ENCODE measurements at places on chromosomes 16 and 17.

DNA sequence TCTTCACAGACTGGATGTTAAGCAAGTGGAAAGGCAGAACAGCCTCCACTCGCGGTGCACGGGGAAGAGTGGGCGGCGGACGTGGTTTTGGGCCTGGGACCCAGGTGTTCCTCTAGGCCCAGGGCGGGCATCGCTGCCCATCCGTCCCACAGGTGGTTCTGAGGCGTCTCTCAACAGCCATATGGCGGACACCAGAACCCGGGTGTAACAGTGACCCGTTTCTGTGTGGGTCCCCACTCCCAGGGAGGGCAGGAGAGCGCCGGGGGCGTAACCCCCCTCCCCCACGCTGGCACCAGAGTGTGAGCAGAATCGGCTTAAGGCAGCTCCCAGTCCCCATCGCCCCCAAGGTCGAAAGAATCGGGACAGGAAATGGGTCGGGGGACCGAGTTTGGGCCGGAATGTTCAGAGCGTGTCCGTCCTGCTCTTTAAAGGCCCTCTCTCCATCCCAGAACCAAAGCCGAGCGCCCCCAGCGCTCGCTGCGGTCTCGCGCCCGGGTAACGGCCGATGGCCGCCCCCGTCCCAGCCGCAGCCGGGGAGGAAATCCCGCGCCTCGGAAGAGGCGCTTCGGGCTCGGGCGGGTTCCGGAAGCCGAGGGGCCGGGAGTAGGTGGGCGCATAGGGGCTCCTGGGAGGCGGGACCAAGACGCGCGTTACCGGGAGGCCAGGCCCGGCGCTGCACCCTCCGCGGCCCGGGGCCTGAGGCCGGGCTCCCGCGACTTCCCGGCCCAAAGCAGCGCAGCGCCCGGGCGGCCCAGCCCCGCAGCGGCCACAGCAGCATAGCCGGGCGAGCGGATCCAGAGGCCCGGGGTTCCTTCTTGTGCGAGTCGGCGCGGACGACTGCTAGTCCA is at the start of gene TK2:
TK2 (minus strand) TSS at position 839 of the 848 bp plus-strand sequence; CDS start at position 778, 61 bp downstream.
- DNase-seq = peak; percentile 41

DNA sequence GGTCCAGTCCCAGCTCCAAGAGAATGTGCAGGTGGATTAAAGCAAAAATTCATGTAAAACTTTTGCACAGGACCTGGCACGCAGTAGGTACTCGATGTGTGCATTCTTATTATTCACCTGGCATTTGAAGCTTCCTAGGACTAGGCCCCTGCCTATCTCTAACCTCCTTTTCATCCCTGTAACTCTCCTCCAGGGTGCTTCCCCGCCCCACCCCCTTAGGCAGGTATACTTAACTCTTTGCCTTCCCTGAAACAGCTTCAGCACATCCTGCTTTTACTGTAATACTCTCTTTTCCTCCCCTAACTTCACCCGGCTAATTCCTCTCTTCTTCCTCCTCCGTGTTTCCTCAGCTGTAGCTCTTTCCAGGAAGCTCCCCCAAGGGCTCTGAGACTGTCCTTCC is 54.8 kb downstream of the CDK5R1 start:
- no peak for DNase-seq

DNA sequence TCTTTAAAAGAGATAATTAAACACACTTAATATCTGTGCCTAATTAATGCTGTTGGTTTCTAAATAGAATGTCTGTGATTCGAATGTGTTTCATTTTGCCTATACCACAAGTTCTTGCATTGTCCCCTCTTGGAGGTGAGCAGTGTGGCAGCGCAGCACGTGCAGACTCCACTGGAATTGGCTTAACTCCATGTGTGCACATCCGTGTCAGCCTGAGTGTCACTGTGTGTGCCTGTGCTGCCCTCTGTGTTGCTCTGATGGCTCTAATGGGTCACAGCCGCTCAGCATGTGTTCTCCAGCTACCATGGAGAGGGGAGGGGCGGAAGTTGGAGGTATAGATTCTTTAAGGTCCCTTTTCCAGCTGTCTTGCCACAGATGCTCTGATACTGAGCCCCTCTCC is 226.6 kb downstream of the SPECC1 start:
- DNase-seq = no peak

DNA sequence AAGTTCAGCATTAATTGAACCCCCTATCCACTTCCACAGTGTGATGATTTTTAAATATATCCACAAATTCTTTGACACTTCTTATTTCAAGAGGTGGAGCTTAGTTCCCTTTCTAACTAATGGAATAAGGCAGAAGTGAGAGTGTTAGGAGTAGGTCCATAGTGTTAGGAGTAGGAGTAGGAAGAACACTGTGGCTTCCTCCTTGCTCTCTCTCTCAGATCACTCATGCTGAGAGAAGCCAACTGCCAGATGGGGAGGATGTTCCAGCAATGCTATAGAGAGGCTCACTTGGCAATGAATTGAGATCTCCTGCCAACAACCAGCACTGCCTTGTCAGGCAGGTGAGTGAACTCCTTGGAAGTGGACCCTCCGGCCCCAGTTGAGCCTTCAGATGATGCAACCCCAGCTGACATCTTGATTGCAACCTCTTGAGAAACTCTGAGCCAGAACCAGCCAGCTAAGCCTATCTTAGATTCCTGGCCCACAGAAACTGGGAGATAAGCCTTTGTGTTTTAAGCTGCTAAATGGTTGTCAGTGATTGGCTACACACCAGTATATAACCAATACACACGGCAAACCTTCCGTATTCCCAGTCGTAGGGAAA is 44.3 kb downstream of the SPECC1 start:
- no peak for DNase-seq

DNA sequence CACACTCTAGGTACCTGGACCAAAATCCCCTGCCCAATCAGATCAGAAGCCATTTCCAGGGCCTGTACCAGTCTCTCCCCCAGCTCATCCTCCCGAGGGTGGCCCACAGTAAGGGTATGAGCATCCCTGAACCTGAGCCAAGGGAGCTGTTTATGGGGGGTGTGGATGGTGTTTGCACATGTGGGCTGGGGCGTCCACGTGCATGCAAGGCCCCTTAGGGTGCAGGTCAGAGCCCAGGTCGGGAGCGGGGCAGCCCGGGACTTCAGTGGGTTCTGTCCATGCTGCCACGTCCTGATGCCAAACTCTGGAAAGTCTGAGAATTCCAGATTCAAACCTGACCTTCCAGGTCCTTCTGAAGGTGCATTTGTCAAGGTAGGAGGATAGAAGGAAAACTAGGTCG is 9.8 kb downstream of the MILR1 start:
- no peak for DNase-seq

GRCh38 chr16:31502981-31503380 is 5.2 kb downstream of the RUSF1 start:
- DNase-seq = no peak

GRCh38 chr17:64092952-64093451 is 36.9 kb downstream of the ERN1 start:
- no peak for DNase-seq

GRCh38 chr16:73794994-73795393 is 501.6 kb upstream of the PSMD7 start:
- no peak for DNase-seq

GRCh38 chr17:20314834-20315233 is 152.5 kb downstream of the LGALS9B start:
- no peak for DNase-seq

DNA sequence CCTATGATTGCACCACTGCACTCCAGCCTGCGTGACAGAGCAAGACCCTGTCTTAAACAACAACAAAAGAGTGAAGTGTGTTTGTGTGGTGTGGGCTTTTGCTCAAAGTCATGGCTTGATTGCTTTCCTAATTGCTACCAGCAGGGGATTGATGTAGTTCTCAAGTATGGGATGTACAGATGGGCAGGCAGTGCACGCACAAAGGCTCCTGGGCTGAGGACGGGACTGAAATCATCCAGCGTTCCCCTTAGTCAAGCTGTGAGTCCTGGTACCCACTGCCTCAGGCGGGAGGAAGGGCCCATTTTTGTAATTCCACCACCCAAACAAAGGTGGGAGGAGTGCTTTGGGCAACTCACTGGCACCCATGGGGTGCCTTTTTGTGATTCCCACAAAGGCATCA is 47.3 kb downstream of the GDE1 start:
- no peak for DNase-seq

DNA sequence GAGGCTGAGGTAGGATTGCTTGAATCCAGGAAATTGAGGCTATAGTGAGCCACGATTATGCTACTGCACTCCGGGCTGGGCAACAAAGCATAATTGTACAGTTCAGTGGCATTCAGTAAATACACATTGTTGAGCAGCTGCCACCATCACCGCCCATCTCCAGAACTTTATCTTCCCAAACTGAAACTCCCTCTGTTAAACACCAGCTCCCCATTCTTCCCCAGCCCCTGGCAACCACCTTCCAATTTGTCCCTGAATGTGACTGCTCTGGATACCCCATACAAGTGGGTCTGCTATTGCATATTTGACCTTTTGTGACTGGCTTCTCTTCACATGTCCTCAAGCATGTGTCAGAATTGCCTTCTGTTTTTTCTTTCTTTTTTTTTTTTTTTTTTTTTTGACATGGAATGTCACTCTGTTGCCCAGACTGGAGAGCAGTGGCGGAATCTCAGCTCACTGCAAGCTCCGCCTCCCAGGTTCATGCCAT is 2.9 kb downstream of the RPL38 start:
- DNase-seq = no peak

GRCh38 chr16:84543253-84543652 is 38.8 kb upstream of the MEAK7 start:
- DNase-seq = no peak

GRCh38 chr16:5016967-5017677 is 16.6 kb downstream of the NAGPA start:
- DNase-seq = no peak

DNA sequence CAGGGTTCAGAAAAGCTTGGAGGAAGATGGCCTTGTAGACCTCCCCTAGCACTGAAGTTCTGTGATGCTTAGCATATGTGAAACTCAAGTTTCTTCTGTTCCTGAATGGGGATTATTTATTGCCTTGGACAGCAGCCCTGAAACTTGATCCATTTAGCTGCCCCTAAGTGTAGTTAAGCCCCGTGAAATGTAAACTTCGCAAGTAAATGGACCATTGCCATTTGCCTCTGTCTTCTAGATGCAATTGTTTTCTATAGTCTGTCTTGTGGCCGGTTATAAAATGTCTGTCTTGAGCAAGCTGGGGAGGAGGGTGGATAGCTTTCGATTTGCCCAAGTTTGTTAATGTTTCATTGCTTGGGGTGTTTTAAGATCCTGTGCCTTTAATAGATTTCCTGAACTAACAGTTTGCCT is 261.8 kb downstream of the CDH13 start:
- DNase-seq = no peak

GRCh38 chr17:73256220-73256619 is 5.5 kb downstream of the CPSF4L start:
- DNase-seq = no peak

GRCh38 chr16:30416624-30417528 is 9.5 kb downstream of the ZNF771 start:
- no peak for DNase-seq

DNA sequence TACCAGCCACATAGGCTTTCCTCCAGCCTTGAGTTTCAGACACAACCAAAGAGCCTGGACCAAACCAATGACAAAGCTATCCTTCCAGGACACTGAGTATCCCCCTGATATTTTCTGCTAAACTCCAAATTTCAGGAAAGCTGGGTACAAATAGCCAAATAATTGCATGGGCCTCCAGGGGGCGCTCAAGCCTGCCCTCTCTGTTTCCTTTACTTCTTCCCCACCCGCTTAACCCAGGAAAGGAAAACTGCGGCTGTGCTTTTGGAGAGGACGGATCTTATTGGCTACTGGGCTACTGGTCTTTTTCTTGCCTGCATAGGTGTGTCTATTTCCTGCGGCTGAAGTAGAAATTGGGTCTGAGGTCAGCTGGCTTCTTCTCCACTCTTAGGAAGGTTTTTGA is 30.1 kb downstream of the GNGT2 start:
- DNase-seq = peak; percentile 41

GRCh38 chr17:51745993-51746392 is 412.5 kb downstream of the CA10 start:
- no peak for DNase-seq

- no peak for DNase-seq
Observed at GRCh38 chr17:54838651-54839421, 61.8 kb upstream of the TOM1L1 start.

DNA sequence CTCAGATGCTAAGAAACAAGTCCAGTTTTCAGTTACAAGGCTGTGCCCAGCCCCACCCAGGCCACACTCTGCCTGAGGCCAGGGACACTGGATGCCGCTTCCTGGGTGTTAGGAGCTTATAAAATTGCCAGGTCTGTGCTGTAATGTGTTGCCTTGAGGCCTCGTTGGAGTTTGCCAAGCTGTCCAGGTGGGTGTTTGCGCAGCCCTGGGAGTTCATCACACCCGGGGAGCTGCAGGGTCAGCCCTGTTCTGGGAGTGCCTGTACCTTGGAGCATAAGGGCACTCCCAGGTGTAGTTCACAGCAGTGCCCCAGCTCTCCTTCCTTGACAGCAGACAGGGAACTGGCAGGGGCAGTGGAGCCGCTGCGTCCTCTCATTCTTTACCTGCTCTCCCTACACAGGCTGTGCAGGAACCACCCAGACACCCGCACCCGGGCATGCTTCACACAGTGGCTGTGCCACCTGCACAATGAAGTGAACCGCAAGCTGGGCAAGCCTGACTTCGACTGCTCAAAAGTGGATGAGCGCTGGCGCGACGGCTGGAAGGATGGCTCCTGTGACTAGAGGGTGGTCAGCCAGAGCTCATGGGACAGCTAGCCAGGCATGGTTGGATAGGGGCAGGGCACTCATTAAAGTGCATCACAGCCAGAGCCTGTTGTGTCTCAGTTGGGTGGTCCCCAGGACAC is 1.6 kb downstream of the GFER start:
- no peak for DNase-seq

- peak; percentile 55 for DNase-seq
Observed at GRCh38 chr16:84970447-84971127, 40.7 kb downstream of the ZDHHC7 start.

DNA sequence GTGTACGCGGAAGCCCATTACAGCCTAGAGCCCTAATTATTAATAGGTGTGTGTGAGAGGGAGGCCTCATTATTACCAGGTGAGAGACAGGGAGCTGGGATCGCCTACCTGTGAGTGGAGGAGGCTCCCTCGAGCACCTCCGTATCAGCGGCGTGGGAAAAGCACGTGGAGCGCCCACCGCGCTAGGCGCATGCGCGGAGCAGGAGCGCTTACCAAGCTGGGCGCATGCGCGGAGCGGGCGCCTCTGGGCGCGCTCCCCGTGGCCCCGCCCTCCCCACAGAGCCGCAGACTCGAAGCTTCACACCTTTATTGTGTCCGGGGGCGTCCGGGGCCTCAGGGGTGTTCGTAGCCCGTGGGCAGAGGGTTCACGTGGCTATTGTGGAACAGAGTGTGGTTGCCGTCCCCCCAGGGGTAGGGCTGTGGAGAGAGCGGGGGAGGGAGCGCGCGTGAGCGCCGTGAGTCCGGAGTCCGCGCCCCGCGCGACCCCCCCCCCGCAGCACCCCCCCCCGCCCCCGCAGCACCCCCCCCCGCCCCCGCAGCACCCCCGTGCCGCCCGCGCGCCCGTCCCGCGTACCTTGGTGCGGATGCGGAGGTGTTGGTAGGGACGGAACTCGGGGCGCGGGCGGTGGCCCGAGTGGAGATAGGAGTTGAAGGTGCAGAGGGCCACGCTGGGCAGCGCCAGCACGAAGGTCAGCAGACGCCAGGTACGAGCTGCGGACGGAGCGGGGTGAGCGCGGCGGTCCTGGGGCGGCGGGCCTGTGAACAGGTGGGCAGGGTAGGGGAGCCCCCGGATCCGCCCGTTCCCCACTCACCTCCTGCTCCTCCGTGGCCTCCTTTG is 500 bp downstream of the COX6A2 start:
- peak; percentile 38 for DNase-seq
